ENCODE measurements at places on chromosomes 11 and 22.

DNA sequence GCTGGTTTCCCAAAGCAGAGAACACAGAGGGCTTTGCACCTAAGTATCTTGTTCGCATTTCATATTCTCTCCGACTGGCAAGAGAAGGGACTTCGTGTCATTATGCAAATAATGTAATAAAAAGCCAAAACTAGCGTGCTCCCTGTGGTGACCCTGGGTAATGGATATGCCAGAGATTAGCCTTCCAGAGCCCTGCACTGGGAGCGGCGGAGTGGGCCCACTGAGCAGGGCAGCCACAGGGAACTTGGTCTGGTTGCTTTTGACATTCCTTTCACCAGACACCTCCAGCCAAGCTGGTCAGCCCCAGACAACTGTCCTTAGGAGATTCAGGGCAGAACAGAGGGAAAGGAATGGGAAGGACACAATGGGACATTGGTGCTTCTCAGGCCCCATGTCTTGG, 56.1 kb downstream of the FLI1 start:
- DNase-seq = no peak

GRCh38 chr11:96303980-96304379, 39.0 kb downstream of the MAML2 start:
- DNase-seq = no peak

DNA sequence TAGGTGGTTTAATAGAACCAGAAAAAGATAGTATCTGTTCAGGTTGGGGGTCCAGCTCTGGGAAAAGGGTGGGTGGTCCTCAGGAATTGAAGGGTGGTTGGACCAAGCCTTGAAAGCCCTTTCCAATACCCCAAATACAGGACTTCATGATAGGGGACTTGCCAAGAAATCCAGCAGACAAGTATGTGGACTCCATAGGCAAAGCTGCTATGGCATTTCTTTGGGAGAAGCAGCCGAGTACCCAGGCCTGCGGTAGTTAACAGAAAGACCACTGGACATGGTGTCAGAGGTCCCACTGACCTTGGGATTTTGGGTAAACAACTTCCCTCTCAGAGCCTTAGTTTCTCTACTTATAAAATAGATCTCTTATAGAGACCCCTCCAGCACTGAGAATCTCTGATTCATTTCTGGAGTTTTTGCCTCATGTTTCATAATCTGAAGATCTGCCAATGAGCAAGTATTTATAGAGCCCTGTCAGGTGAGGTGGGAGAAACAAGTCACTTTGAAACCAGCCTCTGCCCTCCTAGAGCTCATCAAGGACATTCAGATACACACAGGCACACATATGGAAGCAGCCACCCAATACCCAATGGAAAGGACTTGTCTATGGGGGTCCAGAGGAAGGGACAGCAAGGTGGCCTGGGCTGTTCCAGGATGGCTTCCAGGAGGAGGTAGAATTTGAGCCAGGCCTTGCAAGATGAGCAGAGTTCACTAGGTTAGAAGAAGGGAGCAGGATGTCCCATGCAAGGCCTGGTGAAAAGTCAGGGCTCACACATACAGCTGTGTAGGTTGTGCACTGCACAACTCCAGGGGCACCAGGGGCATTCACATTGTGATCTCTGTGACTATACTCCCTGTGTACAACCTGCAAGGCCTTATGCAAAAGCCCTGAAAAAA, 31.0 kb upstream of the ACCSL start:
- DNase-seq = no peak

DNA sequence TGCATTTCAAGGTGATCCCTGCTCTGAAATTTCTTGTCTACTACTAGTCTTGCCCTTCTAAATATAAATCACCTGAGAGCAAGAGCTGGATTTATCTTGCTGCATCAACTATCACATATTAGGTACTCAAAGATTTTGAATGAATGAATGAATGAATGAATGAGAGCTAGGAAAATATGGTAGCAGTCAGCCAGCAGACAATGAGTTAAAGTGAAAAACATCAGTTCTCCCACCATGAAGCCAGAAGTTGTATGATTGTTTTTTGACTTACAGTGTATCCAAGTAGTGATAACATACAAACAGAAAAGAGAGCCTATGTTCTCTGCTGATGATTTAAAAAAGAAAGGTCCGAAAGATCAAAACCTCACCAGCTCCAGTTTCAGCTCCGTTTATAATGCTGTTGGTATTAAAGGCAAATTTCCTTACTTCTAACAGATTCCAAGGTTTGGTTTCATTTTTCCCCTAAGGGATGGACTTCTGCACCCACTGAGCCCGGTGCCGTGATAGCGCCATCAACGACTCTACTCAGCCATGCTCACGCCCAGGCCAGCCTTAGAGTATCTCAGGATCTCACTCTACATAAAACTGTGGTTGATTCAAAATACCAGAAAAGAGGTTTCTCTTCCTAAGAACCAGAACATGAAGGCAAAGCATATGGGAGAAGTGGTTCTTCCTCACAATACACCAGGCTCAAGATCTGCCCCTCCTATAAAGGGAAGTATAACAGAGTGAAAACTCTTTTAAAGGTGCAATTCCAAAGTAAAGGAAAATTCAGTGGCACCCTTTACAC, 92.0 kb downstream of the SGSM3 start:
- DNase-seq = no peak

GRCh38 chr11:68302256-68302655, 10.1 kb upstream of the LRP5 start:
- no peak for DNase-seq

- no peak for DNase-seq
Measured at GRCh38 chr11:15764948-15765347, 591.4 kb downstream of the SOX6 start.

- DNase-seq = peak; percentile 83
Measured at GRCh38 chr11:86577644-86578636, 94.5 kb downstream of the ME3 start.

GRCh38 chr22:49725516-49725915, 102.2 kb downstream of the BRD1 start:
- no peak for DNase-seq

GRCh38 chr22:50676180-50676636, 3.6 kb downstream of the SHANK3 start:
- DNase-seq = no peak

GRCh38 chr11:115390441-115390840, 113.8 kb downstream of the CADM1 start:
- no peak for DNase-seq

GRCh38 chr11:44110231-44110679, 14.8 kb downstream of the EXT2 start:
- peak; percentile 56 for DNase-seq

DNA sequence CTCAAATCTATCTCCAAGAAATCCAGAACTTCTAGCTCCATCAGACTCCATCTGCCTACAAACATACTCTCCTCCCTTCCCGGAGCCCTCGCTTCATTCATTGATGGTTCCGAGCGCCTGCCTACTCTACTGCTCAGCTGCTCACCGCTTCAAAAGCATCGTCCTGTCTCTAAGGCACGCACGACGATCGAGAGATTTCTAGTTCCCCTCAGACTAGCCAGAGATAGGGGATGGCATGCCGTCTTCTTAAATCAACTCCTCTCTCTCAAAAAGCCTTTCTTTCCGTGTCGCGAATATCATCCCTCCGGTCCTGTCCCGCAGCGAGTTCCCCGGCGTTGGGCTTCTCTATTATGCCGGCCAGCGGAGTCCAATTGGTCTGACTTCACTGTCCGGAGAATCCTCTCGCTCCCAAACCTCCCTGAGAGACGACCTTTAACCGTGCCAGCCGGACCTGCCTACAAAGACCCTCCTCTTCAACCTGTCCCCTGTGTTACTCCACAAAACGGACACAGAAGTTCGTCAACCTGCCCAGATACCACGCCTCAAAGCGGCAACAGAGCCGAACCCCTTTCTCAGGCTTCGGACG, 592 bp downstream of the EEF1G start:
- DNase-seq = no peak

DNA sequence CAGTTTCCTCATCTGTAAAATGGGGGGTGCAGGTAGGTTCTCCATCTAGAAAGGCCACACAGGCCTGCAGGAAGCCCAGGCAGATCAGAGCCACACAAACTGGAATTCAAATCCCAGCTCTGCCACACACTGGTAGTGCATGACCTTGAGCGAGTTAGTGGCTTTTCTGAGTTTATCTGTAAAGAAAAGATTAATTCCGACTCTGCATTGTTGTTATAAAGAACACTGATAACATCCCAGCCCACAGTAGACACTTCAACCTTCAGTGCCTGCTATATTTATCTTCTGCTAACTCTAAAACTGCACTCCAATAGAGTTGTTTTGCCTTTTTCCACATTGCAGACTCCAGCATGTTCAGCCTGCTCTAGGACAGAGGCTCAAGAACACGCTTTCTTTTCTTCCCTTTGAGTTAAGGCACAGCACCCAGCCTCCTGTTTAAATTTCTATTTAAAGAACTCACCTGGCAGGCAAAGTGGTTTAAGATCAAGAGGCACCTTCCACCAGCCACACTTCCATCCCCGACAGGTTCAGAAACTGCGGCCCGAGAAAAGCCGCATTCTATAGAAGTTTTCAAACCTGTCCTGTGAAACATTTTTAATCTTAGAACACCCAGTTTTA, 133.9 kb downstream of the PLEKHA7 start:
- no peak for DNase-seq

DNA sequence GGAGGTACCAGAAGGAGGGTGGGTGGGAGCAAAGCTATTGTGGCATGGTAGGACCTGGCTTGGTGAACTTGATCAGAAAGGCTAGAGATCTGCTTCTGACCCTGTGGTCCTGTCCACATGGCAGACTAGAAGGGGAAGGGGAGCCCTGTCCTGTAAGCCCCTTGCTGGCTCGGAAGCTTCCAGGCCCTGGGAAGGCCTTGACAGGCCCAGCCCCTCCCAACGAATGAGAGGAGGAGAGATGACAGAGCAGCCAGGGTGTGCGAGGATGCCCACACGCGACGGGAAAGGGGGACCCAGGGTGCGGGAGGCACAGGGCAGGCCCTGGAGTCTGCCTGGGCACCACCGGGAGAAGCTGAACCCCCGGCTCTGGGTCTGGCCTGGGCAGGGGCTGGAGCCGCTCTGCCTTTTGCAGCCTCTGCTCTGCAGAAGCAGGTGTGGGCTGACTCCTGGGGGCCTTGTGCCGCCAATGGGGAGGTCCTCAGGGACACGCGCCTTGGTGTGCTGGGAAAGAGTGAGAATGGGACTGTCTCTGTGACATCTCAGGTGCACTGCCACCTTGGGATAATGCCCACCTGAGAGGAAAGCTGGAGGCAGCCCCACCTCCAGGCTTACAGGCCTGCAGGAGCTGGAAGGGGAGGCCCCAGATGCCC, 1447.5 kb downstream of the BRD1 start:
- DNase-seq = no peak

- DNase-seq = peak; percentile 54
Measured at GRCh38 chr22:37940698-37941376, 12.6 kb downstream of the C22orf23 start.

DNA sequence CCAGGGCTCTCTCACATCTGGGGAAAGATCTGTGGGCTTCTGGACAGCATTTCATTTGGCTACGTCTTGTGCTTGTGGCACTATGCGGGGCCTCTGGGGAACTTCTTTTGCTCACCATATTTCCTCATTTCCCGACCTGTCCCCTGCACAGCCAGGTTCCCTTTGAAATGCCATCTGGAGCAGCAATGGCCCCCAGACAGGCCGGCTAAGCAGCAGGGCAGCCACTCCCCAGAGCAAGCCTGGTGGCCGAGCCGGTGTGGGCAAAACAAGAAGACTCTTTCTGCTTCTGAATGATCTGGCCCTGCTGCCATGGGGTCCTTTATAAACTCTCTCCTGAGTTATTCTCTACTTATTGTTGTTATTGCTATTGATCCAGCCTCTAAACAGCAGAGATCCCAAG, 190.7 kb upstream of the NECTIN1 start:
- DNase-seq = no peak

DNA sequence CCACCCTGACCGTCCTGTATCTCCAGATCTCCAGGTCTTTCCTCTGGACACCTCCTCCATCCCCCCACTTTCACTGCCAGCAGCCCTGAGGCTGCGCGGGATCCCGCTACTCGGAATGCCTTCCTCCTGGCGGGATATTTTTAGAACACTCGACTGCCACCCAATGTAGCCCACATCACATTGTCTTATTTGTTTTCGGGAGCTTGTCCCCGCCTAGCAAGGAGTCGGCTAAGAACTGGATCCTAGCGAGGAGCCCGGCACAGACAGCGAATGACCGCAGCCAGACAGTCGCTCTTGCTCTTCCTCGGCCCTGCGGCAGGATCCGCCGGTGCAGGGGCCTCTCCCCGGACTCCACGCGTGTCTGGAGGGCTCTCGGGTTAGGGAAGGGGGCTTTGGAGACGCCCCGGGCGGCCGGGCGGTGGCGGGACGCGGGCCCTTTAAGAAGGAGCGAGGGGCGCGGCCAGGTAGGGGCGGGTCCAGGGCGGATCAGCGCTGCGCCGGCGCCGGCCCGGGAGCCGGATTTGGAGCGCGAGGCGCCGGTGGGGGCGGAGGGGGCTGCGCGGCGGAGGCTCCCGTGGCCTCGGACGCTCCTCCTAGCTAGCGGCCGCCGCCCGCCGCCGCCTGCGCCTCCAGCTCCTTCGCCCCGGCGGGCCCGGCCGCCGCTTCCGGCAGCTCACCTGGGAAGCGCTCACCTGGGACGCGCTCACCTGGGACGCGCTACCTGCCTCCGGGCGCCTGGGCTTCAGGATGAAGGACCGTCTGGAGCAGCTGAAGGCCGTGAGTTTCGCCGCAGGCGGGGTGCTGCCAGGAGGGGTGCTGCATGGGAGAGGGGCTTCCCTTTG, at the start of gene STX3:
TSS of gene STX3 (plus strand) at position 518 of the 842 bp plus-strand sequence. CDS start at position 748, 230 bp downstream.
- peak; percentile 78 for DNase-seq

DNA sequence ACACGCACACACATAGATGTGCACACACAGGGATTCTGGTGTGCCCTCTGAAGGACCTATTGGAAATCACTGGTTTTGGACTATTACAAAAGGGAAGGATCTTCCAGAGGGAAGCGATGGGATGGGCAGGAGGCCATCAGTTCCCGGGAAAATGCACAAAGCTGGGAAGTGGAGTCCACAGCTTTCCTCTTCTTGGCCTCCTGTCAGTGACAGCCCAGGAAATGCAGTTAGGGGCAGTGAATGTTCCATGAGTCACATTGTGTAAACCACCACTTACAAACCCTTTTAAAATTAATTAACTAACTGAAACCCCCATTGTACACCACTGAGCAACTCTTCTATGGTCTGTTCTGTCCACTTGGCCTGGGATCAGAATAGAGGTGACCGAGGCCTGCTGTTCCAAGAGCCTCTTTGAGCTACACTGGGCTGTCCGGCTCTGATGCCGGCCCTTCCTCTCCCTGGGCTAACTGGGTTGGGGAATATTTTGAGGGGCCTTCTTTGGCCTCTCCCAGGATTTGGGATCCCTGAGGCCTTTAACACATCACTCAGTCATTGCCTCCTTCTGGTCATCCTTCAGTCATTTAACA, 137.7 kb downstream of the FEZ1 start:
- DNase-seq = peak; percentile 30

DNA sequence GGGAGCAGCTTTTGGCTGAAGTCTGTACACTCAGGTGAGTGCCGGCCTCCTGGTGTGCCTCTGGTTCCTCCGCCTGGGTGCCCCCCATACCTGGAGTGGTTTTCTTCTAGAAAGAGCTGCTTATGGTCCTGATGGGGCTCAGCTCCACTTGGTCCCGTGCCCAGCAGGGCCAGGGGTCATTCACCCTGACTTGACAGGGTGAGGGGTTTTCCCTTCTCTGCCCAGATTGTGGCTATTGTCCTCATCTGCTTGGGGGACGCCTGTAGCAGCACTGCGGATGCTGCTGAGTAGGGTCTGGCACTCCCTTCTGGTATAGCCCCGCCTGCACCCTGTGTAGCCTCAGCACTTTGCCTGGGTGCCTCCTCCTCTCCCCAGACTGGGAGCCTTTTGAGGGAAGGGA, 8.2 kb downstream of the OMP start:
- DNase-seq = no peak

- DNase-seq = no peak
Measured at GRCh38 chr11:33207408-33207985, 46.2 kb upstream of the CSTF3 start.

Measured in EL (cell line).